ENCODE measurements at places on chromosomes 4 and X. TPM values are rescaled to one million over a fixed set of nuclear protein-coding genes. Genes with fewer than 3 reads are reported as not detected.

Gene ARMCX1
- total RNA-seq: 28.7 TPM

Gene MGARP
- 1.7 TPM for total RNA-seq

Gene S100P
- not detected for total RNA-seq

Gene DIPK2B
- total RNA-seq: not detected

Gene EXOSC9
- 47.9 TPM for total RNA-seq

Gene GRIA2
- not detected for total RNA-seq

Data from endodermal cell (in vitro differentiated cells).